ENCODE measurements at places on chromosomes 5 and 9.

GRCh38 chr5:173762930-173763329 is 125.2 kb upstream of the CPEB4 start:
- DNase-seq = no peak

DNA sequence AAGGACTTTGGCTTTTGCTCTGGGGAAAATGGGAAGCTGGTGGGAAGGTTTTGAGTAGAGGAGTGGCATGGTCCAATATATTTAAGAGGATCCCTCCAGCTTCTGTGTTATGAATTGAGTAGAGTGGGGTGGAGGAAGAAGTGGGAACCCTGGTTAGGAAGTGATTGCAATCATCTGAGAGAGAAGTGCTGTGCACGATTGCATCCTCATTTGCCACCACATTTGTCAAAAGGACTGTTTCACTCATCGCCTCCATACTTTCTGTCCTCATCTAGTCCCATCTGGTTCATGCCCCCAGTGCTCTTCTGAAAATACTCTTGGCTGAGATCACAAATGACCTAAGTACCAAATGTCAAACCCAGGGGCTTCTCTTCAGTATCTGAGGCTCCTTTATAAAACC is 192.1 kb downstream of the RAB3C start:
- DNase-seq = no peak

DNA sequence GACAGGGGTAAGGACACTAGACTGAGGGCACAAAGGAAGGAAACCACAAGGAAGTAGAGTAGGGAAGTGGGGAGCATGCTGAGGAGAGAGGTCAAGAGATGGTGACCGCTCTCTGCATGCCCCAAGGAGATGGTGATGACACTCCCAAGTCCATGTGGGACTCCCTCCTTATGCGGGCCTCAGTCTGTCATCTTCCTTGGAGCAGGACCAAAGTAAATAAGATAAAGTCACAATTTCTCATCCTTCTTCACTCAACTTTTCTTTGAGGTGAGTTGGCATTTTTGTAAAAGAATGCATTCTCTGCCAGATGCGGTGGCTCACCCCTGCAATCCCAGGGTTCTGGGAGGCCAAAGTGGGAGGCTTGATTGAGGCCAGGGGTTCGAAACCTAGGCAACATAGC is 256.7 kb downstream of the DOCK8 start:
- DNase-seq = no peak

GRCh38 chr5:174317256-174317894 is 271.9 kb downstream of the NSG2 start:
- no peak for DNase-seq

- DNase-seq = no peak
These were observed 49.0 kb upstream of the CKMT2 start for GRCh38 chr5:81183811-81184748.

DNA sequence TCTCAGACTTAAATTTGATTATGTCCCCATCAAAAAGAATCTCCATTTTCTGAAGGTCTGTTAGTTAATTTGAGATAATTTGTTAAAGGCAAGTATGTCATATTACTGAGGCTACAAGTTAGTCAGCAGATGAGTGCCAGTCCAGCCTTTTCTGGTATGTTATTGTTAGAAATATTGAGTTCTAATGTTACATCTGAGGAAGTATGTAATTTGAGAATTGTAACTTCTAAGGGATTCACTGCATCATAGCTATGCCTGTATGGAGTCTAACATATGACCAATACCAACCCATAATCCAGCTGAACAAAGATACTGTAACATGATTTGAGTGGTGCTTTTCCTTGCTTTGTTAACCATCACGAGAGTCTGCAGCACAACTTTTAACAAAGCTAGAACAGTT is 13.9 kb downstream of the SLC23A1 start:
- DNase-seq = no peak

DNA sequence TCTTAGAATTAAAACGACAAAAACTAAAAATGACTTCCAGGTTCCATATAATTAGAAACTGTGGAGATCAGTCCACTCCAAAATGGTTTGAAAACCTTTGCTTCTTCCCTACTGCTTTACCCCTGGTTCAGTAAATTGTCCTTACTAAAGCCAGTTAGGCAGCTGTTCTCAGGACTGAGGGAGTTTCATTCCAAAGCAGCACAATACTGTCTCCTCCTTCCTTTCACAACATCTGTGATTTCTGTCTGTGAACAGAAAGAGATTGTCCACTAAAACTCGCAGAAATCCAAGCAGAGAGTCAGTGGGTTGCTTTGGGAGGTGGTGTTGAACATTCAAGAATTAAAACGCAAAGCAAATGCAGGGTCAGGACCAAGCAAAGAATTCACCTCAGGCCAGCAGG is 740.8 kb upstream of the ZNF608 start:
- DNase-seq = no peak

DNA sequence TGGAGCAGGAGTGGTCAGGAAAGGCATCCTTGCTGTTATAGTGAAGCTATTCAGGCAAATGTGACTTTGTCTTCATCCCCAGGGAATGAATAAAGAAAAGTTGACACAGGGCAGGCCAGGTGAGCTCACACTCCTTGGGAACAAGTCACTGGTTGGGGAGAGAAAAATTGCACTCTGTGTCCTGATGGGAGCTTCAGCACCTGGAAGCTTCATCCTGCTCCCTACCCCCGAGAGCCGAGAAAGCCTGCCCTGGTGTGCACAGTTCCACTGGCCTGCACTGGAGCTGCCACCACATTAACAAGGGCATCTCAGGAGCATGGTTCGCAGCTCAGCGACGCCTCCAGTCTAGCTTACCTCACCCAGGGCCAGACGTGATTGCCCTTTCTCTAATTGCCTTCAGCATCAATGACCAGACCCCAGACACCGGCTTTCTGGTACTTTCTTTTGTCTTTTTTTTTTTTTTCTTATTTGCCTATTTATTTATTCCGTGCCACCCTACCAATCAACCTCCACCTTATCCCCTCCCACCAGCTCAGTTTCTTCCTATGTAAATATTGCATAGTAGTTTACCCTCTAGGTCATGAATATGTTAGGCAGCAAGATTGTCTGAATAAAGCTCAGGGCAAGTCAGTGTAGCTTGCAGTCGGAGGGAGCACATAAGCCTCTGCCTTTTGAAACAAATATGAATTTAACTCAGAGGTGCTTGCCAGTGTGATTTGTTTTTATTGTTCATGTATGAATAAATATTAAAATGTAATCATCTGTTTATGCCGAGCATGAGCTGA is 87.4 kb downstream of the DOCK2 start:
- DNase-seq = no peak

- no peak for DNase-seq
These were observed 32.7 kb upstream of the COL15A1 start for GRCh38 chr9:98911042-98911441.

DNA sequence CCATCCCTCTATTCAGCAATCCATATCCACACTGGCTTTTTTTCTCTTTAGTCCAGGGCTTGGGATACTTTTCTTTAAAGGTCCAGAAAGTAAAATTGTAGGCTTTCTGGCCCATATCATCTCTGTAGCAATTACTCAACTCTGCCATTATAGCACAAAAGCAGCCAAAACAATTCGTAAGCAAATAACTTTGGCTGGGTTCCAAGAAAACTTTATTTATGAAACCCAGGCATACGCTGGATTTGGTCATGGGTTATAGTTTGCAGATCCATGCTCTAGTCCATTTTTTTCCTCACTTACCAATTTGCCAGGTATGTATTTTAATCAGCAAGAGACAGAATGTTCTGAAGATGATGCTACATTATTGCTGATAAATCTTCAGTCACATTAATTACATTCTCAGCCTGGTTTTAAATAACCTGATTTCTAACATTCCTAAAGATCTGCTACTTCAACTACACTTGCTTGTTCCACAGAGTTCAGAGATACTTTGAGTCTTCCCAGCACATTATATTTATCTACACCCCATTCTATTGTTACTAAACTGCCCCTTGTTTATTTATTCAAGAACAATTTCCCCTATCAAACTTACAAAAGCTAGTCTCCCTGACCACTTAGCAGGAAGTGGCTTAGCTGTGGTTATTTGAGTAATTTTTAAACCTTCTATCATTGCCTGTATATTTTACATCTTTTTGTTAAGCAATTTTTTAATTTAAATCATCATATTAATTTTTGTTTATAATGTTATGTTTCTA is 161.0 kb downstream of the ISL1 start:
- no peak for DNase-seq

- DNase-seq = no peak
These were observed 115.5 kb downstream of the CARTPT start for GRCh38 chr5:71834601-71835000.

DNA sequence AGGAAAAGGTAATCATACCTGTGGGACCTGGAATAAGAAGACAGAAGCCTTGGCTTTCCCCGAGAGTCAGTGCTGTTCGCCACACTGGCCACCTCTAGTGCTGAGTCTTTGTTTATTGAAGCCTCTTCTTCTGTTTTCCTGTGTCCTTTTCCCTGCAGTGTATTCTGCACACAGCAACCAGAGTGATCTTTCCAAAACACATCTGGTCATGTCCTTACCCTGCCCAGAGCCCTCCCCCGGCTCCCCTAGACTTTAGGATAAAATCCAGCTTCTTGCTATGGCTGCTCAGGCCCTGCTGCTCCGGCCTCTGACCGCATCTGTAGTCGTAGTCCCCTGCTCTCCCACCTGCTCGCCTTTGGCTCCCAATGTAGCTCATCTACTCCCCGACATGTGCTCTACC is 28.3 kb downstream of the GALNT10 start:
- no peak for DNase-seq

DNA sequence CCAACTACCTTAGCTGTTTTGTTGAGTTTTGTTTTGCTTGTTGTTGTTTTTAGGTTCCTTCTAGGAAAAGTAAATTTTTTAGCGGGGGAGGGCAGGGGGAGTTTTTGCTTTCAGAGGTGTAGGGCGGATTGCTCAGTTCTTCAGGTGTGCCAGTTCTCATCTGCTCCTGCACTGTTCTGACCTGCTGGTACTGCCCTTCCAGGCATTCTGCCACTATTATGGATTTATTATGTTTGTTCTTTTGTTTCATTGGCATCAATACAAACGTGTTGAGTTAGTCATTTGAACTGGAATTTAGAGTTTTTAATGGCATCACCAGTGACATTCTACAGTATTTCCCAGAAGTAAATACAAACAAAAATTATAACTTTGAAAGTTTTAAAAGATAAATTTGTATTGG is 26.0 kb downstream of the ERCC6L2 start:
- DNase-seq = no peak

Measured in T-helper 9 cell (primary cell).